HT-29 (cell line): ENCODE measurements at places on chromosomes 6 and 20.

- peak; percentile 34 for DNase-seq
These were observed 60.8 kb upstream of the MAP3K4 start for GRCh38 chr6:160930547-160931377.

DNA sequence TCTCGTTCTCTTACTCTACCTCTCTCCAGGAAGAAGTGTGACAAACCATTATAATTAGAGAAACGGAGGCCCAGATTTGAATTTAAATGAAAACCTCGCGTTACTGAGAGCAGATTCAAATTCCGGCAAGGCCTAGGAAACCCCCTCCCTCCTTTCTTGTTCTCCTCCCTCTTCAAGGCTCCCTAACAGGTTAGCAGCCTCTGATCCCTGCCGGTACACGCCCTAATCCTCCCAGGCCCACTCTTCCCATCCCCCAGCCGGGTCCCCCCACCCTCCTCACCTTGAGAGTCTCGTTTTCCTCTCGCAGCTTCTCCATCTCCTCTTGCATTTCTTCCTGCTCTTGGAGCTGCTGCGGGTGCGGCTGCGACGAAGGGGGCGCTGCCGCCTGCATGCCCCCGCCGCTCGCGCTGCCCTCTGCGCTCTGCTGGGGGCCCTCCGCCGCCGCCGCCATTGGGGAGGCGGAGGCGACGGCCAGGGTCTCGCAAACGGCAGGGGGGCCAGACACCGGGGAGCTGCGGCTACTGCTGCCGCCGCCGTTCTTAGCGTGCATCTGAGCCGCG is 3.8 kb downstream of the MTCL3 start:
- DNase-seq, result no peak

DNA sequence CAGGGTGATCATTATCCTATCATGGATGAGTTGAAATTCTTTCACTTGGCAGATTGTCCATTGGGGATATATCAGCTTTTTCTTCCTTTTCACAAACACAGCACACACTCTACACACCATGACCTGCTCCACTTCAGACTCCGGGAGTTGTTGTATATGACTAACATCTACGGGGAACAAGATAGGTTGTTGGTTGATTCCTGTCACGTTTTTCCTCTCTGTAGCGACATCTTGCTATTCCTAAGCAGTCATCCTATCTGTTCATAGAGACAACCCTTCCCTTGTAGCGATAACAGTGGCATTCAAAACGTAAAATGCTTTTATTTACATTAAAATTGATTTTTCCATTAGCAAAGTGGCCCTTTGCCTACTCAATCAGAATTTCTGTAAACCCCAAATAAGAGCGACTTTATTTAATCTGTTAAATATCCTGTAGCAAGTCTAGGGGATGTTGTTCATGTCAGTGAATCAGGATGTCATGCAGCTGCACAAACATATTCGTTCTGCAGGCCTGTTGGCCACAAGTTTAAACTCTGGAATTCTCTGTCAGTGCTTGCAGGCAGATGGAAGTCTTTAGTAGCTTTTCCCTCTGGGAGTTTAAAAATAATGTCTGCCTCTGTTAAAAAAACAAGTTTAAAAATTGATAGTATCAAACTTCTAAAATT is 23.1 kb downstream of the PHACTR2 start:
- no peak for DNase-seq

DNA sequence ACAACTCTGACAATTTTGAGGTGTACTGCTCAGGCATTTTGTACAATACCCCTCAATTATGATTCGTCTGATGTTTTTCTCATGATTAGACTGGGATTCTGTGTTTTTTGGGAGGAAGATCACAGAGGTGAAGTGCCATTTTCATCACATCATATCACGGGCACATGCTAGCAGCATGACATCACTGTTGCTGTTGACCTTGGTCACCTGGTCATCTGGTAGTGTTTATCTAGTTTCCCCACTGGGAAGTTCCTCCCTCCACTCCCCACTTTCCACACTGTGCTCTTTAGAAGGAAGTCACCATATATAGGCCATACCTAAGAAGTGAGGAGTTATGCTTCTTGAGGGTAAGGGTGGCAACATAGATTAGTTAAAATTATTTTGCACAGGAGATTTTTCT is 20.8 kb downstream of the GCM2 start:
- DNase-seq, result no peak

DNA sequence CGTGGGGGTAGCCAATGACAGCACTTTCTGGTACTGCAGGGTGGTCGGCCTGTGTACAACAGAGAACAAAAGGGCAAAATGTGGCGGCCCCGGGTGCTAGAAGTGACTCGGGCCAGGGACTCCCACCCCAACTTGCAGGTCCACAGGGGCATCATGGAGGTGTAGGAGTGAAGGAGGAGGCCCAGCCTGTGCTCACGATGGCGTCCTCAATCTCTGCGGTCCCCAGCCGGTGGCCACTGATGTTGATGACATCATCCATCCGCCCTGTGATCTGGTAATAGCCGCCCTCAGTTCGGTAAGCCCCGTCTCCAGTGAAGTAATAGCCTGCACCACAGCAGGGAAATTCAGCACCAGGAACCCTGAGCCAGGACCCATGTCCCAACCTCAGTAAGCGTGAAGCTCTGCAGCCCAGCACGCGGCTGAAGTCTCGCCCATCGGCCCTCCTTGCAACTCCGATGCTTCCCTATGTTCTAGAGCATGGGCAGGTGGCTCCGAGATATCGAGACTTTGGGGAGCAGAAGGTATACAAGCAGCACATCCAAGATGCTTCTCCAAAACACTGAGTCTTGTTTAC is 20.2 kb upstream of the APMAP start:
- DNase-seq, result no peak
